Right lobe of liver (tissue), 6 donors: ENCODE measurements at places on chromosomes 7 and 10. TPM values are rescaled to one million over a fixed set of nuclear protein-coding genes. Genes with fewer than 3 reads are reported as not detected.

Gene CDK13
- 26.7 TPM for total RNA-seq

Gene NOM1
- 6.1 TPM for total RNA-seq

DNA sequence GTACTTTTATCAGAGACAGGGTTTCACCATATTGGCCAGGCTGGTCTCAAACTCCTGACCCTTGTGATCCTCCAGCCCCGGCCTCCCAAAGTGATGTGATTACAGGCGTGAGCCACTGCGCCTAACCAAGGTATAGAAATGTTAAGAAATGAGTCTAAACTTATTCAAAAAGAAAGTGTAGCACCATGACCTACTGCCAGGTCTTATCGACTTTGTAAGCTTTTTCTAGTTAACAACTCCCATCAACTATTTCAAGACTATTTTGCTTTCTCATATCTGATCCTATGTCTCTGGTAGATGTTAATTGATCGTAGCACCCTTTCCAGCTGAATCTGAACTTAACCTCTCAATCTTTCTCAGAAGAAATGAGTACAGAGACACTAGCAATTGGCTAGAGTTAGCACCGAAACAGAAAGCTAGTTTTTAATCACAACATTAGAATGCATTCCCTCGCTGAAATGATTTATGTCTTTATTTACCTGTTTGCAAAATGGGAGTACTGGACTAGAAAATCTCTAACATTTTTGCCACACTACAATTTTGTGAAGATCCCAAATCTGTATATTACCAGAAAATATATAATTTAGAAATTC lies 114.0 kb upstream of the HGF start:
- no peak overlapping the region for H3K27ac ChIP-seq
- H3K27me3 ChIP-seq = no peaks in the 10 kb centered on the region
- H3K4me3 ChIP-seq = no peak overlapping the region

DNA sequence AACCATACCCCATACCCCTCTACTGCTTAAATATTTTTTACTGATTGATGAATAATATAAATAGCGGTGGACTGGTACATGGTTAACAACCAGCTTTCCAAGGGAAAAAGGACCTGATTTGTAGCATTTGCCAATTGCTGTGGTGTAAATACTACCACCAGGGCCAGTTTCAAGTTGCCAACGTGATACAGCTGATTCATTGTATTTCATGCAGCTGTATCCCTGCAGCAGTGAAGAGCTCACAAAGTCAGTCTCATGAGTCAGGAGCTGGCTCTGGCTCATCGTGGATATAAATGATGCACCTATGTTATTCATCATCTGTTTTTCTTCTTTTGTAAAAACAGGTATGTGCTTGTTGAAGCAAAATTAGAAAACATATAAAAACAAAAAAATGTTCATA lies 15.2 kb downstream of the CALML5 start:
- DNase-seq = no peak
- no peaks in the 10 kb centered on the region for H3K36me3 ChIP-seq
- H3K27me3 ChIP-seq = no peaks in the 10 kb centered on the region
- no peak overlapping the region for H3K4me3 ChIP-seq
